ENCODE measurements at places on chromosomes 1 and 21. TPM values are rescaled to one million over a fixed set of nuclear protein-coding genes. Genes with fewer than 3 reads are reported as not detected.

CCDC185 gene
- not detected for total RNA-seq

ATP1A4 gene
- total RNA-seq: not detected

VHLL gene
- total RNA-seq: not detected

SPATA46 gene
- not detected for total RNA-seq

CD1E gene
- total RNA-seq: not detected

RIMKLA gene
- 0.09 TPM for total RNA-seq

RASAL2 gene
- total RNA-seq: 30.5 TPM

FCRL4 gene
- total RNA-seq: not detected

ETV3L gene
- not detected for total RNA-seq

TINAGL1 gene
- total RNA-seq: 99.8 TPM
